ENCODE measurements at places on chromosomes 11 and 22. TPM values are rescaled to one million over a fixed set of nuclear protein-coding genes. Genes with fewer than 3 reads are reported as not detected.

The CCND1 gene
- 44.1 TPM for total RNA-seq

The BATF2 gene
- total RNA-seq: 6.0 TPM

The SYCE3 gene
- total RNA-seq: not detected

The KCNC1 gene
- not detected for total RNA-seq

The CCDC73 gene
- not detected for total RNA-seq

The PANX3 gene
- not detected for total RNA-seq

The DNAJB7 gene
- not detected for total RNA-seq

The INS gene
- total RNA-seq: not detected

The CYP2D6 gene
- total RNA-seq: 0.60 TPM

The ABTB2 gene
- total RNA-seq: 3.9 TPM

The C11orf16 gene
- total RNA-seq: not detected

The KCNE3 gene
- 11.9 TPM for total RNA-seq

The CHRM1 gene
- not detected for total RNA-seq

The ST14 gene
- total RNA-seq: 4.4 TPM

The CHRNA10 gene
- 4.7 TPM for total RNA-seq

The SLCO2B1 gene
- 151 TPM for total RNA-seq

The FUT4 gene
- total RNA-seq: 6.8 TPM

The TUBA8 gene
- total RNA-seq: 12.1 TPM

The CSNK2A3 gene
- total RNA-seq: 1.1 TPM

The SMIM35 gene
- total RNA-seq: not detected

The MCHR1 gene
- not detected for total RNA-seq

The JHY gene
- 5.4 TPM for total RNA-seq

The OR11H1 gene
- not detected for total RNA-seq

The ARRB1 gene
- total RNA-seq: 34.7 TPM

The TRIM48 gene
- total RNA-seq: not detected

The APLNR gene
- 1.3 TPM for total RNA-seq

The RPS25 gene
- 1,791 TPM for total RNA-seq

The OR51B5 gene
- total RNA-seq: 0.46 TPM

The AGBL2 gene
- total RNA-seq: 1.9 TPM

The MYO7A gene
- total RNA-seq: 13.4 TPM

The MYBPC3 gene
- total RNA-seq: 0.24 TPM

The SLC6A5 gene
- not detected for total RNA-seq

The MFNG gene
- total RNA-seq: 16.0 TPM

Data from omental fat pad (tissue), 4 donors.